ENCODE measurements at places on chromosomes 7 and 10.

GRCh38 chr10:65742906-65743305, 1182.9 kb upstream of the LRRTM3 start:
- no peak for DNase-seq

- DNase-seq, result no peak
Measured at GRCh38 chr10:17867056-17867455, 57.9 kb downstream of the MRC1 start.

DNA sequence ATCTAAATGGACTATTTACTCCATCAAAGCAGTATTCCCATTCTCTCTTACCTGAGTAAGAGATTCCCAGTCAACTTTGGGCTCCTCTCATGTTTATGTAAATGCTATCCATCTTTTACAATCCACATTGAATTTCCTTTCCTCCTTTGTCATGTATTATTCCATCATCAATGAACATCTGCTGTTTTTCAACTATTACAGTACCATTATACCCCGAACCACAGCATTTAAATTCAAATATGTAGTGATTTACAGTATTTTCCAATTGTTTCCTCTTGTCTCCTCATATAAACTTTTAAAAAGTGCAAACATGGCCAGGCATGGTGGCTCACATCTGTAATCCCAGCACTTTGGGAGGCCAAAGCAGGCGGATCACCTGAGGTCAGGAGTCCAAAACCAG, 20.3 kb downstream of the PCLO start:
- DNase-seq, result no peak

- DNase-seq, result no peak
Measured at GRCh38 chr10:122421742-122422141, 32.7 kb upstream of the ARMS2 start.

GRCh38 chr10:129511086-129511485, 44.0 kb downstream of the MGMT start:
- no peak for DNase-seq

GRCh38 chr10:36110097-36110496, 468.0 kb upstream of the FZD8 start:
- no peak for DNase-seq

DNA sequence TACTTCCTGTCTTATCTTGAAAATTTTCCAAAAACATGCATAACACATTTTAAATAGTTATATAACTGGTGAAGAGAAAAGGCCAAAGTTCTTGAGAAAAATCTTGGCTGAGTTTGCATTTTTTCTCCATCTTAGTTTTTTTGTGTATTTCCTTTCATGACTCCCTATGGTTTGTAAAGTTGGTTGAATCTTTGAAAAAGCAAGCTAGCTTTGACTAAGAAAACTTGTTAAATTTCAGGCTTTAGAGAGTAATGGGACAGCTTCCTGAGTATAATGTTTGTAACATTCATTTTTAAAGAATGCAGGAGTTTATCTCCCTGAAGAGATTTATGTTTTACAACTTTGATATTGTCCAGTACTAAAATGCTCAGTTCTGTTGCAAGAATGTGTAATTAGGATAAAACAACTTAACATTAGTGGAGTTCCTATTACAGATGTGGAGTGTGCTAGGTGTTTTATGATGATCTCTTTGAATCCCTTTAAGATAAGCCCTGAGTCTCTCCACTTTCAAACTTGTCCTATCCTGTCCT, 11.1 kb upstream of the HERPUD2 start:
- DNase-seq, result no peak

- no peak for DNase-seq
Measured at GRCh38 chr7:90347759-90348158, 1.2 kb downstream of the GTPBP10 start.

- no peak for DNase-seq
Measured at GRCh38 chr7:48458701-48459524, 287.7 kb downstream of the ABCA13 start.

GRCh38 chr7:37037286-37037685, 313.0 kb upstream of the AOAH start:
- no peak for DNase-seq

DNA sequence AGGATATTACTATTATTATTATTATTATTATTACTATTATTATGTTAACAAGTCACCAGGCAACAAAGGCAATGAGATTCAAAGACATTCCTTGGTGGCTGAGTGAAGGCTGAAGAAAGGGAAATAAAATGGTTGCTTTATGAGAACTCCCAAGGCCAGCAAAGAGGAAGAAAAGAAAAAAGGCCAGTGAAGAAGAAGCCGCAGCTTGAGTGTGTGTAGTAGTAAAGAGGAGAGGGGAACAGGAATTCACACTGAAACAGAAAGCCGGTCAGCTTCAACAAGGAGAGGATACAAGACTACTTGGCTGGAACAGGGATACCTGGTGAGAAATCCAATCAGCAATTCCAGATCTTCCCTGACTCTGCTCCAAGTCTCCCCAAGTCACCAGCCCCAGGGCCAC, 42.4 kb downstream of the PLXNA4 start:
- no peak for DNase-seq

- no peak for DNase-seq
Measured at GRCh38 chr7:25846722-25847121, 305.3 kb upstream of the NFE2L3 start.

- no peak for DNase-seq
Measured at GRCh38 chr10:114780577-114781184, 40.9 kb upstream of the FHIP2A start.

DNA sequence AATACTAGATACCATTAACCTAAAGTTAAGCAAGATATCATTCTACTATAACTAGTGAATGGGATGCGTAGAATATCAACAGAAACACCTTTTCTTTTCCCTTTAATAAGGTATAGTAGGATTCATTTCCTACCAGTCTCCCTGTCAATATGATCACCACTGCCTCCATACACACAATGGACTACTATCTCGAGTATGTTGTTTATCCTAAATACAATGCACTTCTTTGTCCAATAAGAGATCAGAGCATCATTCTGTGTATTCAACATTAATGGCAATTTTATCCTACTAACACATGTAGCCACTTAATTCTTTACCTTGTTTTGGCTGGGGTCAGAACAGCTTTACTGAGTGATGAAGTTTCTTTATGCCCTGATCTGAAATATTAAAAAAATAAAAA, 276.3 kb downstream of the TFEC start:
- DNase-seq, result no peak

- no peak for DNase-seq
Measured at GRCh38 chr10:11602919-11603523, 8.4 kb downstream of the USP6NL start.

DNA sequence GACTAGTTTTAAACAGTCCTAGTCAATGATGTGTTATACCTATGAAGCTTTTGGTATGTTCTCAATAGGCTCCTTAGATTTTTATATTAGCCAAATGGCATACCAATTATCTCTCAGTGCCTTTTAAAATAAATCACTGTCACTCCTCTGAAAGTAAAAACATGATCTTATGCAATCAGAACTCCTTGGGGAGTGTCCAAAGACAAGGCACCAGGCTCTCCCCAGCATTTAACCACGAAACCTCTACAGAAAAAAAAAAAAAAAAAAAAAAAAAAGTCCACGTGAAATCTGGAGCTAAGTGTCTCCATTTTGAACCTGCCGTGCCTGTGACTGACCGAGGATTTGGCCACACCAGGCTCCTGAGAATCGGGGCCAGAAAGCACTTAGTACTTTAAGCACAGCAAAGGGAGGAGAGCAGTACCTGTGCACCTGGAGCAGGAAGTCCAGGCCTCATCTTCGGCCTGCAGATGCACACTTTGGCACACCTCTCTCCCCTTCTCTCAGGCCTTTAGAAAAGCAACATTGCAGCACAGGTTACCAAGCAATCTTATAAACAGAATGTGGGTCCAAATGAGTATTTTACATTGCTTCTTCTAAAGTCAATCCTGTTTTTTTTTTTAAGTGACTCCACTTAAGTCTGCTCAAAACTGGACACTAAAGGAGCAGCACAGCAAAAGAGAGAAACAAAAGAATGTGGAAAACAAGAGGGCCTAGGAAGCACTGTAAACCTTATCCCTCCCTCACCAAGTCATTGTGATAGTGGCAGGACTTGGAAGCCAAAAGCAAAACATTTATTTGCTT, 1.5 kb downstream of the FAM13C start:
- DNase-seq, result no peak

- DNase-seq, result no peak
Measured at GRCh38 chr7:111290419-111290818, 199.5 kb downstream of the LRRN3 start.

GRCh38 chr10:120172356-120172755, 279.8 kb downstream of the SEC23IP start:
- no peak for DNase-seq

GRCh38 chr7:157158400-157158799, 19.7 kb downstream of the UBE3C start:
- DNase-seq, result no peak

GRCh38 chr10:103983367-103983911, 16.5 kb downstream of the SLK start:
- no peak for DNase-seq

- DNase-seq, result no peak
Measured at GRCh38 chr10:90447831-90448230, 410.0 kb downstream of the HTR7 start.

GRCh38 chr7:158655931-158656441, 48.6 kb downstream of the NCAPG2 start:
- DNase-seq, result no peak

DNA sequence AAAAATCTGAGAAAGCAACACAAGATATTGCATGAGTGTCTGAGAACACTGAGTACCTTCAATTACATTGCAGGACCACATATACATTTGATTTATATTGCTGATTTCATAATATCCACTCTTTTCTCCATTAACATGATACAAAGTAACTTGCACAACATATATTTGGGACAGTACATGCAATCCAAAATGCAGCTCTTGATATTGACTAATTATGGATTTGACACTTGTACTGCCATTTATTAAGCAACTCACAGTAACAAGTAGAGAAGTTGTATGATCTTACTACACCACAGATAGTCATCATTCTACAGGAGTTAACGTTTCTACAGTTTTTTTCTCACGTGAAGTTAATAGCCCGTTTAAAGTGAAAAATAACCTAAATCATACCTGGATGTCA, 46.7 kb downstream of the USP6NL start:
- no peak for DNase-seq

DNA sequence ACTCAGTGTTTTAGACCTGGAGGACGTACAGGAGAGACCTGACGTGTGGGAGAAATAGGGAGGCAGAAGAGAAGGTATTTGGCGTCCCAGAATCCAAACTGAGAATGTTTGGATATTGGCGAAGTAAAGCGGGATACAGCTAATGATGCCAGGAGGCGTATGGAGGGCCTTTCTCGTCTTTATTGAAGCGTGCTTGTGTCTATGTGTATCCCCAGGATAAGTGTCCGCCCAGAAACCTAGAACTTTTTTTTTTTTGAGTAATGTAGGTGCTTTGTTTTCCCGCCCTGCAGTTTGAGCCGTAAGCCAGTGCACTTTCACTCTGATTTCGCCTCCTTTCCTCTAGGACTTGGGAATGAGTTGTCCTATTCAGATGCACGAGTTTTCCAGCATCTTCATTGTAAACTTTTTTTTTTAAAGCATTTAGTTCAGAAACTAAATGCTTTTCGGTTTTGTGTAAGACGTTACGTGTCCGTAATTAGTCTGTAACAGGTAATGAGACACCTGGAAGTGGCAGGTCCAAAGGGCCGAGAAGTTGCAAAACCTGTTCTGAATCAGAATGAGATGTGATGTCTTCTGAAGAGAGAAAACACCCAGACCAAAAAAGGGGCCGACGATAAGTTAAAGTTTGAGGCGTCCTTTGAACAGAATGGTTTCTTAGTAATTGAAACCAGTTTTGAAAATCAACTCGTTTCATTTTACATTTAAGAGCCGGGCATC, 746 bp downstream of the ARL5B start:
- DNase-seq, result no peak

DNA sequence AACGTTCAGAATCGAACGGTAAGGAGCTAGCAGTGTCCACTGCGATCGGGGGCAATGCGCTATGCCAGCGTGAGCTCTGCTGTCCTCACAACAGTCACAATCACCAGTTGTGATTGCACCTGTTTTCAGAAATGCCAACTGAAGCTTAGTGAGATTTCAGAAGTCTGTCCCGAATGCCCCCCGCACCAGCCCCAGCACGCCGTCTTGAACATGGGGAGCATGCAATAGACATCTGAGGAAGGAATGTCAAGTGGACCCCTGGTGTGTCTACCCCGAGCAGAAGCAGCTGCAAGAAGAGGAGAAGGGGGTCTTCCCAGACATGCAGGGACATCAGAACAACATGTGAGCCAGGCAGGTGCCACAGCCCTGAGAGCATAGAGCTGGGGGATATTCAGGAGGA, 125.7 kb upstream of the CHST15 start:
- no peak for DNase-seq

DNA sequence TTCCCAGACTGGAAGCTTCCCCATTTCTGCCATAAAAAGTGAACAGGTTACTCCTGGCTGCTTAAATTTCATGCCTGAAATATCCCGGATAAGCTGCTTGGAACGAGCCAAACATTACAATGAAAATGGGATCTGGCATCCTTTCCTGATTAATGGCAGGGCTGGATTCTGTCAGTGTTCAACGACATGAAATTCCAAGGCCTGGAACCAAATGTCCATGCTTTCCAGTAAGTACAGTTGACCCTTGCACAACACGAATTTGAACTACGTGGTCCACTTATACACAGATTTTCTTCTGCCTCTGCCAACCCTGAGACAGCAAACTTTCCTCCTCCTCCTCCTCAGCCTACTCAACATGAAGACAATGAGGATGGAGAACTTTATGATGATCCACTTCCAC, 65.4 kb downstream of the SGMS1 start:
- DNase-seq, result no peak

GRCh38 chr7:117066668-117067067, 113.4 kb downstream of the ST7 start:
- DNase-seq, result no peak

Measured in activated T-cell treated with anti-CD3 and anti-CD28 coated beads for 1 hour (primary cell).